Ovary (tissue), 10 donors: ENCODE measurements at places on chromosomes 11 and 22. TPM values are rescaled to one million over a fixed set of nuclear protein-coding genes. Genes with fewer than 3 reads are reported as not detected.

The CTSW gene
- total RNA-seq: 0.60 TPM

The ROBO4 gene
- total RNA-seq: 8.4 TPM

The MLC1 gene
- total RNA-seq: 0.36 TPM

The NXPE1 gene
- 0.15 TPM for total RNA-seq
